Left lung (tissue), 14 donors: ENCODE measurements at places on chromosomes 4 and X. TPM values are rescaled to one million over a fixed set of nuclear protein-coding genes. Genes with fewer than 3 reads are reported as not detected.

Gene DRD5
- polyA plus RNA-seq = not detected

Gene C4orf36
- polyA plus RNA-seq = 11.4 TPM

Gene FAM9C
- polyA plus RNA-seq = 0.14 TPM

Gene CCSER1
- 3.5 TPM for polyA plus RNA-seq

Gene CFP
- polyA plus RNA-seq = 6.3 TPM

Gene CYLC1
- polyA plus RNA-seq = not detected

Gene CTAG2
- not detected for polyA plus RNA-seq

Gene DSPP
- not detected for polyA plus RNA-seq

- DNase-seq = no peak
- H3K27ac ChIP-seq = no peak overlapping the region
These were observed 318.4 kb downstream of the PPP3CA start for GRCh38 chr4:101028886-101029285.

DNA sequence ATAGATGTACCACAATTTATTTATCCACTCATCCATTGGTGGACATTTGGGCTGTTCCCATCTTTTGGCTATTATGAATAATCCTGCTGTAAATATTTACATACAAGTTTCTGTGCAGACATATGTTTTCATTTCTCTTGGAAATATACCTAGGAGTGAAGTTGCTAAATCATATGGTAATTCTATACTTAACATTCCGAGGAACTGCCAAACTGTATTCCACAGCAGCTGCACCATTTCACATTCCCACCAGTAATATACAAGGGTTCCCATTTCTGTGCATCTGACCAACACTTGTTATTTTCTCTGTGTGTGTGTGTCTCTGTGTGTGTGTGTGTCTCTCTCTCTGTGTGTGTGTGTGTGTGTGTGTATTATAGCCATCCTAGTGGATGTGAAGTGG is 15.4 kb upstream of the DOCK11 start:
- no peak overlapping the region for H3K27ac ChIP-seq
- no peak overlapping the region for H3K4me3 ChIP-seq
- no peaks in the 10 kb centered on the region for H3K4me1 ChIP-seq
- no peaks in the 10 kb centered on the region for H3K27me3 ChIP-seq

- H3K36me3 ChIP-seq = no peaks in the 10 kb centered on the region
- H3K27ac ChIP-seq = peak overlapping the region; percentile 59
- H3K4me3 ChIP-seq = peak overlapping the region; percentile 16
- H3K4me1 ChIP-seq = peaks cover 3% of the 10 kb centered on the region
- peak; percentile 82 for DNase-seq
- H3K27me3 ChIP-seq = peaks cover 3% of the 10 kb centered on the region
These were observed 54.5 kb upstream of the BCOR start for GRCh38 chrX:40152173-40152711.

DNA sequence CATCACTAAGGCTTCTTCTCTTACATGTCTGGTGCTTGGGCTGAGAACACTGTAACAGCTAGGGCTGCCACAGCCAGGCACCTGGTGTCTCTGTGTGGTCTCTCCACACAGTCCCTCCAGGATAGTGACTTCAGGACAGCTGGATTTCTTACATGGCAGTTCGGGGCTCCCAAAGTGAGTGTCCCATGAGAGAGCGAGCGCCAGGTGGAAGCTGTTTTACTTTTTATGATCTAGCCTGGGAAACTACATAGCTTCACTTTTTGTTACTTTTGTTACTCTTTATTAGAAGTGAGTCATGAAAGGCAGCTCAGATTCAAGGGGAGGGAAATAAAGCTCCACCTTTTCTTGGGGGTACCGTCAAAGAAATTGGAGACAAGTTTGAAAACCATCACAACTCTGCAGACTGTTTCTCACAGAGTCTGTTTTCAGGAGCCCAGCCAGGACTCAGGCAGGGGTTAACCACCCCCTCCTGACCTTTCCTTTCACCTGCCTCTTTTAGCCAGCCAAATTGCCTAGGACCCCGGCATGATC is 373.0 kb downstream of the MID1IP1 start:
- peaks cover 4% of the 10 kb centered on the region for H3K4me1 ChIP-seq
- no peak for DNase-seq
- no peak overlapping the region for H3K27ac ChIP-seq
- H3K36me3 ChIP-seq = no peaks in the 10 kb centered on the region

DNA sequence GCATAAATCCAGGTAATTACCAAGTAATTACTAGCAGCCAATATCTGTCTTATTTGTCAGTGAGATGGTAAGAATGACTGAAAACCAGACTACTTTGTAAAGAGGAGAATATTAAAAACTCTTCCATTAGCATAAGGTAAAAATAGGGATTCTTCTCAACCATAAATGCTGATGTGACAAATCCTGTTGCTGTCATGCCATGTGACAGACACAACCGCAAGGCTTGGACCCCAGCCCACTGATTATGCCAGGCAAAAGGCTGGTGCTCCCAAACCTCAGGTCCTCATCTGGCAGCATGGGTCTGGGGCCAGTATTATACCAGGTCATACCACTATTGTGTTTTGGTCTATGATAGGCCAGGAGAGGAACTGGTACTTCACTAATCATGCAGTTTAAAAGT is 181.1 kb downstream of the ADAMTS3 start:
- no peak overlapping the region for H3K4me3 ChIP-seq
- H3K27me3 ChIP-seq = no peaks in the 10 kb centered on the region
- H3K36me3 ChIP-seq = no peaks in the 10 kb centered on the region
- no peak for DNase-seq
- no peaks in the 10 kb centered on the region for H3K4me1 ChIP-seq

DNA sequence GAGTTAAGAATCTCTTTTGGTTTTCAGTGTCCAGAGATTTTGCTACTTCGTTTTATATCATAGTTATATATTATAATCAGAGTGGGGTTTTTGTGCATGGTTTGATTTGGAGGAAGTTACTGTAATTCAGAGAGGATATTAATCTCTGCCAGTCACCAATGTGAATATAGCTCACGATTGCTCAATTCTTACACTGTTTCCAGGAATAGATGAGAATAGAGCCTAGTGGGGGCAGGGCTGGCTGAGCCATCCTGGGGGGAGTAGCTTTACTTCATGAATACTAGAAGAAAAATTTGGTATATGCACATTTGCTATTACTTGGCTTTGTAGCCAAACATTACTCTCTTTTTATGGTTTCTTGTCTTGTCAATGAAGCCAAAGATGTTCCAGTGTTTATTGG is 60.9 kb upstream of the TRPC3 start:
- DNase-seq = no peak
- H3K36me3 ChIP-seq = no peaks in the 10 kb centered on the region
- H3K27me3 ChIP-seq = no peaks in the 10 kb centered on the region
- no peak overlapping the region for H3K4me3 ChIP-seq

- H3K27ac ChIP-seq = no peak overlapping the region
- H3K27me3 ChIP-seq = no peaks in the 10 kb centered on the region
- no peaks in the 10 kb centered on the region for H3K4me1 ChIP-seq
- no peak for DNase-seq
These were observed 62.7 kb upstream of the FAM47B start for GRCh38 chrX:34879886-34880285.

GRCh38 chr4:102693262-102693850 is 67.4 kb downstream of the MANBA start:
- no peak for DNase-seq
- H3K4me3 ChIP-seq = no peak overlapping the region
- H3K27me3 ChIP-seq = no peaks in the 10 kb centered on the region
- H3K4me1 ChIP-seq = no peaks in the 10 kb centered on the region
- no peaks in the 10 kb centered on the region for H3K36me3 ChIP-seq

GRCh38 chr4:33954759-33955158 is 2289.6 kb downstream of the ARAP2 start:
- no peak overlapping the region for H3K4me3 ChIP-seq
- H3K27me3 ChIP-seq = no peaks in the 10 kb centered on the region
- H3K36me3 ChIP-seq = no peaks in the 10 kb centered on the region
- DNase-seq = no peak
- H3K4me1 ChIP-seq = no peaks in the 10 kb centered on the region

GRCh38 chr4:52959541-52959940 is 97.4 kb downstream of the RASL11B start:
- H3K36me3 ChIP-seq = no peaks in the 10 kb centered on the region
- H3K4me3 ChIP-seq = no peak overlapping the region
- H3K4me1 ChIP-seq = no peaks in the 10 kb centered on the region
- H3K27me3 ChIP-seq = no peaks in the 10 kb centered on the region

DNA sequence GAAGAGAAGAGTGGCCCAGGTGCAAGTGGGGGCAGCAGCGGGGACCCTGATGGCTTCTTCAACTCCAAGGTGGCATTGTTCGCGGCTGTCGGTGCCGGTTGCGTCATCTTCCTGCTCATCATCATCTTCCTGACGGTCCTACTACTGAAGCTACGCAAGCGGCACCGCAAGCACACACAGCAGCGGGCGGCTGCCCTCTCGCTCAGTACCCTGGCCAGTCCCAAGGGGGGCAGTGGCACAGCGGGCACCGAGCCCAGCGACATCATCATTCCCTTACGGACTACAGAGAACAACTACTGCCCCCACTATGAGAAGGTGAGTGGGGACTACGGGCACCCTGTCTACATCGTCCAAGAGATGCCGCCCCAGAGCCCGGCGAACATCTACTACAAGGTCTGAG is 11.4 kb downstream of the EFNB1 start:
- peaks cover 12% of the 10 kb centered on the region for H3K4me1 ChIP-seq
- no peaks in the 10 kb centered on the region for H3K36me3 ChIP-seq
- H3K27ac ChIP-seq = no peak overlapping the region
- no peaks in the 10 kb centered on the region for H3K27me3 ChIP-seq
- no peak for DNase-seq

DNA sequence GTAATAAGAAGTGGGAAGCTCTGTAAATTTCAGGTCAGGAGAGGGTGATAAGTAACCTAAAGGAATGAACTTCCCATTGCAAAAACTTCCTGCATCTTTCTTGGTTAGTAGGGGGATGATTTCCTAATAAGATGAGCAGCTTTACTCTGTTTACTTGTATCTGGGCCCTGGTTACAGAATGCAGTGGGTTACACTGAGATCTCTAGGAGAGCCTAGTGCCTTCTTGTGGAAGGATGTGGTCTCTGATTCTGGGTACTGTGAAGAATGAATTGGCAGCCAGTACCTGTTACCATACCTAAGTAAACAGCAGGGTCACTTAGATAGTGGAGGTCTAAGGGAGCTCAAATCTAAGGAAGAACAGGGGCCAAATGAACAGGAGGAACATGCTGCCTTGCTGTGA is 320.6 kb downstream of the ARHGAP10 start:
- H3K27ac ChIP-seq = no peak overlapping the region
- no peaks in the 10 kb centered on the region for H3K36me3 ChIP-seq
- no peak for DNase-seq
- no peaks in the 10 kb centered on the region for H3K27me3 ChIP-seq
- H3K4me3 ChIP-seq = no peak overlapping the region
- peaks cover 8% of the 10 kb centered on the region for H3K4me1 ChIP-seq

DNA sequence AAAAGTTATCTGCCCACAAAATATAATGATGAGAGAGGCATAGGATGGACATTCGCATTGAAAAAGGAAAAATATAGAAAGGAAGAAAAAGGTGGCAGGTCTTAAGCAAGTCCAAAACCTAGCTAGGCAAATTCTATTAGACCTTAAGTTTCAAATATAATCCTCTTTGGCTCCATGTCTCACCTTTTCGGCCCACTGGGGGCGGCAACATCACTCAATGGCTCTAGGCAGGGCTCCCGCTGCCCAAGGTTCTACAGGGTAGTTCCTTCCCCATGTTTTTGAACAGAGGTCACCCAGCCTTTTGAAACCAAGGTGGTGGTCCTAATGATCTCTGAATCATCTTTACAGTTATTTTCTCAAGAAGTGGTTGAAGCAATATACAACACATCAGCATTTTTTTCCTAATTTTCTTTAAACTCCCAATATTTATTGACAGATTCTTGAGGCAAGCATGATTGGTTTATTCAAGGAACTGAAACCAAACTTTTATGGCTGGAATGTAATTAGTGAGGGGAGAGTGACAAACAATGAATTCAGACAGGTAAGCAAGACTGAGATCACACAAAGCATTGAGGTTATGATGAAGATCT is 309.4 kb downstream of the ANTXR2 start:
- no peaks in the 10 kb centered on the region for H3K36me3 ChIP-seq
- no peaks in the 10 kb centered on the region for H3K4me1 ChIP-seq
- H3K27ac ChIP-seq = no peak overlapping the region
- H3K27me3 ChIP-seq = no peaks in the 10 kb centered on the region
- no peak overlapping the region for H3K4me3 ChIP-seq
- no peak for DNase-seq

DNA sequence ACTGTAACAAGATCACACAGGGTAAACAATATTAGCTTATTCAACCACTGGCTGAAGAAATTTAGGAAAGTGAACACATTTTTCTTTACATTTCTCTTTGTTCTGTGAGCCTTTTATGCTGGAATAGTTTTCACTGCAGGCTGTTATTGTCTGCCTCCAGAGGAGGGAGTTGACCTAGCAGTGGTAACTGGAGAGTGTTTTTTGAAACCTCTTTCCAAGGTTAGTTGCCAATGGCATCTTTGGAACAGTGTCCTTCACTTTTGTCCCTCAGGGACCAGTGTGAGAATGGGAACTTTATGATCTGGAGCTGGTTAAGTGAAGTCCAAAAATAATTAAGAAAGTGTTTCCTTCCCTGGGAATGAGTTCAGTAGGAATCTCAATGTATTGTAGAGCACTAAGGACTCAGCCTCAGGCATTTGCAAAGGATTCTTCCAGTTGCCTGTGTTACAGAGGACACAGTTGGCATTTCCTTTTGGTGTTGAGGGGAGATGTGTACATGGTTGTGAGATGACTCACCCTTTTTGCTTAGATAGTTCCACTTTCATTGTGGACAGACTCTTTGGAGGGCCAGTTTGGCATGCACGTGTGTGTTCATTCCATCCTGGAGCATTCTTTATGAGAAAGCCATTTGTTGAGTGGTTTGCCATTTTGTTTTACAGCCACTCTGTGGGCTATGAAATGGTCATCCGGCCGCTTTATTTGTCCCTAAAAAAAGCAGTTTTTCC is 61.3 kb downstream of the AR start:
- no peak overlapping the region for H3K27ac ChIP-seq
- no peaks in the 10 kb centered on the region for H3K4me1 ChIP-seq
- H3K4me3 ChIP-seq = no peak overlapping the region

DNA sequence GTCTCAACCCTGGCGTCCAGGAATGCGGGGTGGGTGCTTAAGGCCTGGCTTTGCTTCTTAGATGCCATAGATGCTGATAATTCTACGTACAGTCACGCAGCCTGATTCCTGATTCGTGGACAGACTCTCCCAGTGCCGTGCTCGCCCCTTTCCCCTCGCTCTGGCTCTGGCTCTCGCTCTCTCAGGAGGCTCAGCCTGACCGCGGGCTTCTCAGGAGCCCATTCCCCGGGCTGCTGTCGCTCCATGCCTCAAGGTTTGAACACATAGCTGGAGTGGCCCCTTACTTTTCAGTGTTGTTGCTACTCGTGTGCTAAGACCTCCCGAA is 59.2 kb upstream of the ZC4H2 start:
- H3K27ac ChIP-seq = peak overlapping the region; percentile 74
- DNase-seq = peak; percentile 42
- peak overlapping the region; percentile 40 for H3K4me3 ChIP-seq
- H3K27me3 ChIP-seq = no peaks in the 10 kb centered on the region
- no peaks in the 10 kb centered on the region for H3K36me3 ChIP-seq

DNA sequence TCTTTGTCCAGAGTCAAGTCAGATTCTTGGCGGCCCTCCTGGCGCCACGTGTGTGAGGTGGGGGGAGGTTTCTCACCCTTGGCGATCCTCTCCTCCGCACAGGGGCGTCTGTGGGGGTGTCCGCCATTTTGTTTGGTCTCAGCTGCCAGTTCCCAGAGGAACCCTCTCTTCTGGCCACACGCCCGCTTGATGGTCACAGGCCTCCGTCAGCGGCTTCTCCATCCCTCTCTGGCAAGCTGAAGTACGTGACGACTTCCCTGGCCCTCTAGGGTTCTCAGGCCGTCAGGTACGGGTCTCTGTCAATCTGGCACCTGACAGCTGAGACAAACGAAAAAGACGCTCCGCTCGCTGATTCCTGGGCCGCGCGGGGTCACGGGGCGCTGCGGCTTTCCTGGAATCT is 272.6 kb downstream of the TRIML1 start:
- H3K4me1 ChIP-seq = no peaks in the 10 kb centered on the region
- H3K27ac ChIP-seq = no peak overlapping the region
- no peak for DNase-seq
